ENCODE measurements at places on chromosomes 2 and 18. TPM values are rescaled to one million over a fixed set of nuclear protein-coding genes. Genes with fewer than 3 reads are reported as not detected.

The ERFE gene
- 0.62 TPM for total RNA-seq

The TMEM247 gene
- not detected for total RNA-seq

The FMNL2 gene
- 6.2 TPM for total RNA-seq

The TCF7L1 gene
- 6.0 TPM for total RNA-seq

The TSGA10 gene
- total RNA-seq = 1.6 TPM

The RMND5A gene
- 96.6 TPM for total RNA-seq

The RAB27B gene
- 0.08 TPM for total RNA-seq

The POTEI gene
- total RNA-seq = not detected

The GALNT1 gene
- total RNA-seq = 46.6 TPM

The PLGLB2 gene
- 0.97 TPM for total RNA-seq

The TUBA3D gene
- 4.0 TPM for total RNA-seq

The DIS3L2 gene
- 18.6 TPM for total RNA-seq

DNA sequence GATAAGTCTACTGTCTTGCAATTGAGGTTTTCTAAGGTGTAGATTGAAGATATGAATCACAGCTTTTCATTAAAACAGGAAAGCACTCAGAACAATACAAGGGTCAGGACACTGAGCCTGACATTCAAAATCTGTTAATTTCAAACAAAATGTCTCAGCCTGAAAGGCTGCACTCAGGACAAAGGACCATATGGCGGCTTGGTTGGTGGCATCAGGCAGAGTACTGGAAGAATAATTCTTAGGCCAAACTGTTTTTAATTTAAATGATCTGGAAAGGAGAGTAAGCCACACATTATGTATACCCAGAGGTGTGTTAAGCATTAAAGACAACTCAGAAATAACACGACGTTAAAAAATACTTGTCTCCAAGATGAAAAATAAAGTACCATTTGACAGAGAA lies 85.9 kb downstream of the SKA1 start:
- no peak for DNase-seq

- DNase-seq = no peak
Observed at GRCh38 chr2:169670937-169671336, 23.3 kb downstream of the CFAP210 start.

DNA sequence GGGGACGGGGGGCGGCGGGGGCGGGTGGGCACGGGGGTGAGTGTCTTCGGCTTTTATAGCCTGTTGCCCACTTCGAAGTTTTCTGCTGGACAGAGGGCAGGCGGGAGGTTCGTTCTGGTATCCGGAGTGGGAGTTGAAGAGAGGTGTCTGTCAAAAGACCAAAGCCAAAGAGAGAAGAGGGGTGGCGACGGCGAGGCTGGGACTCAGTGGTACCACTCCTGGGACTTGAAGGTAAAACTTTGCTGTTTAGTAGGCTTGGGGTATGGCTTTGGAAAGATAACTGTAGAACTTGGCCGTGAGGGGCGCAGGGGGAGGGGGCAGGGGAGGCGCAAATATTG lies 215.8 kb upstream of the DTNA start:
- peak; percentile 76 for DNase-seq

- DNase-seq = no peak
Observed at GRCh38 chr18:1797235-1797634, 774.1 kb downstream of the METTL4 start.

DNA sequence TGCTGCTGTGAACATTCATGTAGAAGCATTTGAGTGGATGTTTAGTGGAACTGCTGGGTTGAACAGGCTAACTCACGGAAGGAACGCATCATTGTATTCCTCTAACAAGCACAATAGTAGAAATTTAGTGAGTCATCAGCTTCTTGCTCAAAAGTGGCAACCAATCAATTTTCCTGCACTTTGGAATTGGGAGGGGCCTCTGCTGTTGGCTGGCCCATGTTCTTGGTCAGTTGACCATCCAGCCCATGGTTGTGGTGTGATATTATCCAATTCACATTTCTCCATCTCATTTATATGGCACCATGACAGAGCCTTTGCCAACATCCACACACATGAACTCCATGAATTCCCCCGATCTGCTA lies 95.0 kb downstream of the TNFRSF11A start:
- DNase-seq = no peak

GRCh38 chr2:193199322-193199721 lies 1004.6 kb upstream of the TMEFF2 start:
- no peak for DNase-seq

DNA sequence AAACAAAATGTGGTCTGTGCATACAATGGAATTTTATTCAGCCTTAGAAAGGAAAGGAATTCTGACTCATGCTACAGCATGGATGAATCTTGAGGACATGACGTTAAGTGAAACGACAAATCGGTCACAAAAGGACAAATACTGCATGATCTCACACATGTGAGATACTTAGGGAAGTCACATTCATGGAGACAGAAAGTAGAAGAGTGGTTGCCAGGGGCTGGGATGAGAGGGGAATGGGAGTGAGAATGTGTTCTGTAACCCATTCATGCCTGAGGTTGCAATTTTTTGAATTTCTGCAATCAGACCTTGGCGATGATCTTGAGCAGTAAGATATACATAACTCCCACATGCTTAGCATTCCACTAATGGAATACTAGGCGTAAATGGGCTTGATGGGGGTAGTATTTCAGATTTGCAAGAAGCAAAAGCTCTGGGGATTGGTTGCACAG lies 22.0 kb downstream of the FHL2 start:
- DNase-seq = no peak

DNA sequence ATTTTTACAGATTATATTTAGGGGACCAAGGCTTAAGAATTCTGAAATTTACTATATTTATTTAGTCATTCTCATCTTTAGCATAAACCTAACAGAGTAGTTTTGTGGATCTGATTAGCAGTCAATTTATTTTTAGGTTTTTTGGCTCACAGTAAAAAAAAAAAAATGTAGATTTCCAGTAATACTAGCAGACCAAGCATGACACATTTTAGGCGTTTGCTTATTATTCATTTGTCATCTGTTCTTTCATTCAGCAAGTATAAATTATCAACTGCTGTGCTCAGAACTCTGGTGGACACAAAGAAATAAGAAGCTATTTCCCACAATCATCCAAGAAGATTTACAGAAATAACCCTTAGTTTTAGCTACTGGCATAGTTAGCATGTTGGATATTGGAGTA lies 20.6 kb downstream of the PDE1A start:
- DNase-seq = no peak

GRCh38 chr2:3449936-3450335 lies 69.4 kb downstream of the ADI1 start:
- no peak for DNase-seq

DNA sequence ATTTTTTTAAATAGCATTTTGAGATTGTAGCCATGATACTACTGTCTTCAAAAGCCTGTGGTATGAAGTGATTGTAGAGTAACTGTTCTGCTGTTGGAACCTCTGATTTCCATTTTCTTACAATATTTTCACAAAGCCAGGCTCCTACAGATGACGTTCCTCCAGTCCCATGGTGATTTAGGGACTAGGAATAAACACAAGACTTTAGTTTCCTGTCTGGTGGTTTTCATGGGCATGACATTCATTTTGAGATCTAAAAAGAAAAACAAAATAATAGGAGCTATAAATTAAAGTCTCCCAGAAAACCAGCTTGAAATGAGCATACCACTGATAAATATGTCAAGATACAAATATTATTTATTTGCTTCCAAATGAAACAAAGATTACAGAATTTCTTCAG lies 1223.5 kb upstream of the CELF4 start:
- no peak for DNase-seq

- DNase-seq = peak; percentile 4
Observed at GRCh38 chr2:70974592-70974991, 3.8 kb upstream of the ANKRD53 start.

GRCh38 chr2:72116081-72116533 lies 31.6 kb downstream of the CYP26B1 start:
- DNase-seq = peak; percentile 57

GRCh38 chr18:27661320-27662018 lies 476.4 kb upstream of the CHST9 start:
- DNase-seq = no peak

DNA sequence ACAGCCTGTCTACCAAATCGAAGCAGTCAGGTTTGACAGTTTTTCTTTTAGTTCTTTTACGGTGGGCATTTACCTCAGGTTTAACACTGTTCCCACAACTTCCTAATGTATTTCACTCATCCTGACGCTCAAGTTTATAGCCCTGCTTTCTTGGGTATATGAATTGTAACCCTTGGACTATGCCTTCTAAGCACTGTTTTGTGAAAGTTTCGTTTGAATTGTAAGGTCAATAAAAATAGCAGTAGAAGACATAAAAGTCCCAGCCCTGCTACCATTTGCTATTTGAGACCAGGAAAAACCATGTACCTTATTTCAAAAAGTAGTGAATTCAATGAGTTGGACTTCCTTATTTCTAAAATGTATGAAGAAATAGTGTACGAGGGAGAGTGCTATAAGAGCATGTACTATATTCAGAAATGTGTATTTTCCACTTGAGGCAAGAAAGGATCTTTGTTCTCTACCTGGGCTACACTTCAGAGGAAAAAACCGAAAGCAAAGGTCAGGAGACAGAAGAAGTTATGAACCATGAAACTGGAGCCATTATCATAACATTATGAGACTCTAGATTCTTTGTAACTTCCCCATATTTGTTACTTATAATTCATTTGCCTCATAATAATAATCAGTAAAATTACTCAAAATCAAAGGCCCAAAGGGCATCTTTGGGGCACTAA lies 1.9 kb upstream of the ZC3H15 start:
- DNase-seq = no peak

- DNase-seq = no peak
Observed at GRCh38 chr2:16525265-16525887, 140.3 kb downstream of the CYRIA start.

- no peak for DNase-seq
Observed at GRCh38 chr2:196606516-196606915, 33.0 kb upstream of the CCDC150 start.

DNA sequence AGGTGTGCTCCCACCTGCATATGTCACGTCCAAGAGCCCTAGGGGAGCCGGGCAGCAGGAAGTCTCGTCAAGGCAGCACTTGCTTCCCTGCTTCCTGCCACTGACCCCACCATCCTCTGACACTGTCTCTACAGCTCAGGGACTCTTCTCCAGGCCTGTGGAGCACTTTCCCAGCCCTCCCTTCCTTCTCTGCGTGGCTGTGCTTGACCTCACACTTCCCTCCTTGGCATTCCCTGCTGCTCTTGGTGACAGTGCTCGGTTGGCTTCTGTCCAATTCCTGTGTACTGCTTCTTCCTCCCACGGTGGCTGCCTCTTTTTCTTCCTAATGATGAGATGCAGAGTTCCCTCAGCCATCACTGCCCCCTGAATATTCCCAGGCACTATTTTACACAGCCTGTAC lies 2.8 kb downstream of the CIDEA start:
- DNase-seq = peak; percentile 64

- DNase-seq = no peak
Observed at GRCh38 chr2:29987146-29987545, 65.8 kb upstream of the ALK start.

GRCh38 chr2:142142595-142142994 lies 11.8 kb upstream of the LRP1B start:
- DNase-seq = no peak

DNA sequence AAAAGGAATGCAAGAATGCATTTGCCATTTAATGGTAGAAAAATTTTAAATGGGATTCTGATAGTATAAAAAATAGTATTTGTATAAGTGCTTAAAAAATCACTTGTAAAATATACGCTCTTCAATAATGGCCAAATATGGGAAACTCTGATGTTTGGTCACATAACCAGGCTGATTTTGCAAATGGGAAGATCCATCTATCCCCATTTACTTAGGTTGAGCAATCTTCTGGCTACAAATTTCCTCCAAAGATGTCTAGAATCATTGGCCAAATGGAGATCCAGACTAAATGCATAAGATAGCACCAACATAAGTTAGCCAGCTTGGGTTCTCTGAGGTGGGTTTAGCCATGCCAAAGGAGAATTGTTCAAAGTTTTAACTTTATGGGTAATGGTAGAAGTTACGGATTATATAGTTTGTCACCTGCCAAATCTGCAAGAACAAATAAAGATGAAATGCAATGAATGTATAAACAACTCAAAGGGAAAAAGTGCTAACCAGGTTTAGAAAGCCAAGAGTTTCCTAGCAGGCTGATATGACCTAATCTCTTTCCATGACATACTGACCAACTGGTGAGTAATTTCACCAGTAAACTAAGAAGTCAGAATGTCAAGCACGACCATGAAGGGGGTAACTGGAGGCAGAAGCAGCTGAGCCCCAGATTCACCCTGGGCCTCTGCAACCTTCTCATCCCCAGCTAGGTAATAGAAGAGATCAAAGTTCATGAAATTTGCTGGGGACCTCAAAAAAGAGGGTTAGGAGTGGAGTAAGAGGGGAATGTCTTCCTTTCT lies 10.0 kb downstream of the RHOB start:
- DNase-seq = no peak

DNA sequence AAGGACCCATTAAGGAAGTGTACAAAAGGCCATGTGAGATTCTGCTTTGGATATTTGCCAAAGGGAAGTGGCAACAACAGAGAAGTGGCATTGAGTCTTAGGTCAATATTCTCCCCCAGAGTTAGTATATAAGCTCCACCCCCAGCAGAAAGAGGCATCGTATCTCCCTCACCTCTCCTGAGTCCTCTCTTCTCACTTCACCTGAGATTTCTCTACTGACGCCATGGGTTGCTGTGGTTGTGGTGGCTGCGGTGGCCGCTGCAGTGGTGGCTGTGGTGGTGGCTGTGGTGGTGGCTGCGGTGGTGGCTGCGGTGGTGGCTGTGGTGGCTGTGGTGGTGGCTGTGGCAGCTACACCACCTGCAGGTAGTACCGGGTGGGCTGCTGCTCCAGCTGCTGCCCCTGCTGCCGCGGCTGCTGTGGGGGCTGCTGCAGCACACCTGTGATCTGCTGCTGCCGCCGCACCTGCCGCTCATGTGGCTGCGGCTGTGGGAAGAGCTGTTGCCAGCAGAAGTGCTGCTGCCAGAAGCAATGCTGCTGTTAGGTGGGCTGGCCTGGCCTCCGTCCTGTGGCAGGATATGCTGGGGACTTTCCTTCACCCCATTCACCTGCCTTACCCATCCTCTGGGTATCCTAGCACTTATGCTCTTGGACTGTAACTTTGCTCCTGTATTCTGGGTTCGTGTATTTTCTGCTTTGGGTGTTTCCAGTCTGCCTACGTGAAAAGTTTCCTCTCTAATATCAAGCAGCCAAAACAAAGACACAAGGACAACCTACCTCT lies 5.9 kb downstream of the SCYGR3 start:
- no peak for DNase-seq

DNA sequence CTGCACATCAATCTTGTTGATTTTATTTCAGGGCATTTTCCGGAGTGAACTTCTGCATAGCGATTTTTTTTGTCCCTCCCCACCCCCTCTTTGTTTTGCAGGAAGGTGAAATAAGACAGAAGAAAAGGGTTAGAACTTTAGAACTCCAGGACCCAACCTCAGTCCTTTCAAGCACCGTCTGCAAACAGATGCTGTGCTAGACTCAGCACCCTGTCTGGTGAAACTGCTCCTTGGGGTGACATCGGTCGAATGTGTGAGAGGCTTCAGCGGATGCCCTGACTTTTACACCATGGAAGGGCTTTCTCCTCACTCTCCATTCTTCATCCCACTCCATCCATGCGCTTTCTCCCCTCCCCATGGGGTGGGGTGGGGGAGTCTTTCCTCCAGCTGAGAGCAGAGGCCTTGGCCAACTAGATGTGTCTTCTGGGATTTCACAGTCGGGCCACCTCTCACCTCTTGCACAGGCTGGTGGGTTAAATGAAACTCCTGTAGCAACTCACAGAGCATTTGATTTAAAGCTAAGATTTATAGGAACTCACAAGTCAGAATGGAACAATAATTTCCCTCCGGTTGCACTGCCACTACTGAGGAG lies 43.3 kb upstream of the EDAR start:
- no peak for DNase-seq
